ENCODE measurements at places on chromosomes 16 and 17.

DNA sequence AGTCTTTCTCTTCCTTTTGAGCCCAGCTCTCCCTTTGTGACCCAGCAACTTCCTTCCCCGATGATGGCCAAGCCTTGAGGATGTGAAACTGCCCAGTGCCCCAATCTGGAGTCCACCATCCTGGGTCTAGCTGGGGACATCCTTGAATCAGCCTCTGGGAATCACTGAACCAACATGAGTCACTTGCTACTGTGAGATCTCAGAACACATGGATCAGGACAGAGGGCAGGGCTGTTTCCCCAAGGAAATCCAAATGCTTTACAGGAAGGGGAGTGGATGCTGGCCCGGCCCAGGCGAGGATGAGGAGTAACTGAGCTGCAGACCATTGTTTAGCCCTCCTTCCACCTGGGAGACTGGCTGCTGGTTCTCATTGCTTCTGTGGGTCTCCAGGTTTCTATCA is 547.6 kb downstream of the WWOX start:
- H3K4me3 ChIP-seq, result no peak overlapping the region
- H3K36me3 ChIP-seq, result no peaks in the 10 kb centered on the region
- no peaks in the 10 kb centered on the region for H3K27me3 ChIP-seq
- H3K4me1 ChIP-seq, result no peaks in the 10 kb centered on the region
- DNase-seq, result no peak

DNA sequence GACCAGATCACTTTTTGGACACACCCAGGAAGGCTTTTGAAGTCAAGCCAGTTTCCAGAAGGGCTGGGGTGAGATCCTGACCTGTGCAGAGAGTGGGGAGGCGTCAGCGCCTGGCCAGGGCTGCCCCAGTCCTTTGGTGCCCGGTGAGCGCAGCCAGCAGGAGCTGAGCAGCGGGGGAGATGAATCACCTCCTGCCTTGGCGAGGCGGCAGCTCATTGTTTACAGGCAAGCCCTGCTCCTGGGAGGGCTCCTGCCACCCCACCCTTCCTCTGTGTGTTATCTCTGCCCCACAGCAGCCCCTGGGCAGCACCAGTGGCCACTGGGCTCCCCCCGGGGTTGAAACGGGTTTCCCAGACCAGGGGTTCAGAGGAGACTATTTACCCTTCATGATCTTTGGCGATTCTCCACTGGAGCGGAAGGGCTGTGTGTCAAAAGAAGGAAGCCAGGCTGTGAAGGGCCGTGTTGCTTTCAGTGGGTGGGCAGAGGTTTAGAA is 14.1 kb upstream of the ITGB4 start:
- peaks cover 2% of the 10 kb centered on the region for H3K27me3 ChIP-seq
- no peak overlapping the region for H3K27ac ChIP-seq
- no peak for DNase-seq
- no peak overlapping the region for H3K4me3 ChIP-seq
- no peaks in the 10 kb centered on the region for H3K4me1 ChIP-seq

- no peaks in the 10 kb centered on the region for H3K27me3 ChIP-seq
- H3K36me3 ChIP-seq, result no peaks in the 10 kb centered on the region
- H3K4me1 ChIP-seq, result no peaks in the 10 kb centered on the region
- no peak for DNase-seq
- H3K27ac ChIP-seq, result no peak overlapping the region
These were observed 22.3 kb downstream of the CDH11 start for GRCh38 chr16:65099607-65100006.

- H3K4me1 ChIP-seq, result no peaks in the 10 kb centered on the region
- H3K36me3 ChIP-seq, result no peaks in the 10 kb centered on the region
- no peak overlapping the region for H3K4me3 ChIP-seq
- no peak for DNase-seq
- H3K27me3 ChIP-seq, result peaks cover 4% of the 10 kb centered on the region
- no peak overlapping the region for H3K27ac ChIP-seq
These were observed 30.7 kb upstream of the CDH5 start for GRCh38 chr16:66335704-66336329.

GRCh38 chr16:84225571-84225970 is 14.2 kb downstream of the KCNG4 start:
- no peak for DNase-seq
- H3K27ac ChIP-seq, result no peak overlapping the region
- no peak overlapping the region for H3K4me3 ChIP-seq

GRCh38 chr17:48240562-48241130 is 133.1 kb downstream of the SNX11 start:
- peaks cover 64% of the 10 kb centered on the region for H3K4me1 ChIP-seq
- H3K4me3 ChIP-seq, result no peak overlapping the region
- no peak overlapping the region for H3K27ac ChIP-seq
- peaks cover 21% of the 10 kb centered on the region for H3K36me3 ChIP-seq

DNA sequence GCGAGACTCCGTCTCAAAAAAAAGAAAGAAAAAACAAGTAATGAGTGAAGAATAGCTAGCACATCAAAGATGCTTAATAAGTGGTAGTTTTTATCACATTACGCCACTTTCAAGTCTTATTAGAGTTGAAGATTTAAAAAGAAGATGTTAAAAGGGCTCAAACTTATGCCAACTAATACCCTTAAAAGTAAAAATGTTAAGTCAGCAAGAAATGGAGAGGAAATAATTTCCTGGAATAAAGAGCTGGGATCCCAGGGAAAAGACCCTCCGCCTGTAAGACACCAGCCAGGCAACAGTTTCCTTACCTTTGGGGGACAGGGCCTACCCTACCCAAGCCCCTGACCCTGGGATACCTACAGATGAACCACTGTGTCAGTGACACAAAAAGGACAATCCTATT is 3.6 kb downstream of the XPO6 start:
- DNase-seq, result no peak
- peaks cover 39% of the 10 kb centered on the region for H3K4me1 ChIP-seq
- H3K4me3 ChIP-seq, result peak overlapping the region; percentile 5
- no peaks in the 10 kb centered on the region for H3K27me3 ChIP-seq
- H3K27ac ChIP-seq, result peak overlapping the region; percentile 41
- peaks cover 38% of the 10 kb centered on the region for H3K36me3 ChIP-seq

DNA sequence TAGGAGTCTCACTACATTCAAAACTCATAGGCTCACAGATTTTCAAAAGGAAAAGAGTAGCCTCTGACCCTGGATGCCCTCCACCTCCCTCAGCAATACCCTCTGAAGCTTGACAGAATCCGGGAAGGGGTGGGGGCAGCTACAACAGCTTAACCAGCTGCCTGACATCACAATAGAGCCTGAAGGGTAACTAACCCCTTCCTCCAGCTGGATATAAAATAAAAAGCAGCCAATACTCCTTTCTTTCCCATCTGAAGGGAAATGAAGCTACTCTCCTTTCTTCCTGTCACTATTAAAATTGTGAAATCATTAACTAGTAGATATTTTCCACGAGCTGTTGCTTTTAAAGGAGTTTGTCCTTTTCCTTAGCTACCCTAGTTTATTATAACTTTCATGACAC is 24.0 kb downstream of the USP31 start:
- H3K27me3 ChIP-seq, result no peaks in the 10 kb centered on the region
- H3K36me3 ChIP-seq, result no peaks in the 10 kb centered on the region
- no peak overlapping the region for H3K27ac ChIP-seq
- peaks cover 2% of the 10 kb centered on the region for H3K4me1 ChIP-seq
- DNase-seq, result no peak

- H3K4me3 ChIP-seq, result no peak overlapping the region
- peaks cover 31% of the 10 kb centered on the region for H3K36me3 ChIP-seq
- peak overlapping the region; percentile 69 for H3K27ac ChIP-seq
- no peak for DNase-seq
- H3K4me1 ChIP-seq, result peaks cover 66% of the 10 kb centered on the region
These were observed 11.2 kb downstream of the SLC16A3 start for GRCh38 chr17:82239926-82240505.

GRCh38 chr17:55233840-55234239 is 30.9 kb upstream of the HLF start:
- H3K27me3 ChIP-seq, result peaks cover 2% of the 10 kb centered on the region
- H3K27ac ChIP-seq, result no peak overlapping the region
- H3K4me1 ChIP-seq, result peaks cover 15% of the 10 kb centered on the region
- no peaks in the 10 kb centered on the region for H3K36me3 ChIP-seq
- H3K4me3 ChIP-seq, result no peak overlapping the region

- H3K4me3 ChIP-seq, result peak overlapping the region; percentile 78
- H3K36me3 ChIP-seq, result no peaks in the 10 kb centered on the region
- peaks cover 49% of the 10 kb centered on the region for H3K27me3 ChIP-seq
- no peak for DNase-seq
- H3K4me1 ChIP-seq, result peaks cover 13% of the 10 kb centered on the region
These were observed 658 bp upstream of the DUSP3 start for GRCh38 chr17:43779145-43780125.

GRCh38 chr17:45818699-45819098 is 26.0 kb upstream of the SPPL2C start:
- no peaks in the 10 kb centered on the region for H3K27me3 ChIP-seq
- peaks cover 1% of the 10 kb centered on the region for H3K4me1 ChIP-seq
- H3K36me3 ChIP-seq, result no peaks in the 10 kb centered on the region
- DNase-seq, result no peak

DNA sequence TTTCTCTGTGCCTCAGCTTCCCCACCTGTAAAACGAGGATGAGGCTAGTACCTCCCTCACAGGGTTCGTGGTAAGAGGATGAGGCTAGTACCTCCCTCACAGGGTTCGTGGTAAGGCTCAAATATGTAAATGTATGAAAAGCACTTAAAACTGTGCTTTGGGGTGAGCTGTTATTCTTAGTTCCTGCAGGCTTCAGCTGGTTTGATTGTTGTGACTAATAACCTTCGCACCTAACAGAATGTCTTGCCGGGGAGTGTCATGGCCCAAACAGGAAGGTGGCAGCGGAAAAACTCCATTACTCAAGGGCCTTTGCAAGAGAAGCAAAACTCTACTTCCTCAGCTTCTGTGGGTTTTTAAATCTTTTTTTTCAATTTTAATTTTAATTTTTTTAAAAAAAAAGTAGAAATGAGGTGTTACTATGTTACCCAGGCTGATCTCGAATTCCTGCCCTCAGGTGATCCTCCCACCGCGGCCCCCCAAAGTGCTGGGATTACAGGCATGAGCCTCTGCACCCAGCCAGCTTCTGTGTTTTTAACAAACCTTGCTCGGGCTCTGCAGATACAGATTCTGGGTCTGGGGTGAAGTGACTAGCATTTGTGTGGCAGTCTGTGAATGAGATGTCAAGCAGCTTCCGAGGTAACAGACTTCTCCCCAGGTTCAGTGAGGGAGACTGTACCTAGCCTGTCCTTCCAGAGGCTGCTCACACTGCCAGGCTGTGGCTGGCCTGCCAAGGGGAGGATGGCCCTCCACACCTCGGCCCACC is 103.0 kb downstream of the RAB11FIP4 start:
- peak overlapping the region; percentile 98 for H3K27ac ChIP-seq
- peak overlapping the region; percentile 51 for H3K4me3 ChIP-seq
- peaks cover 2% of the 10 kb centered on the region for H3K36me3 ChIP-seq

GRCh38 chr17:57864273-57864672 is 14.4 kb upstream of the MRPS23 start:
- H3K27me3 ChIP-seq, result peaks cover 30% of the 10 kb centered on the region
- no peak overlapping the region for H3K27ac ChIP-seq
- no peaks in the 10 kb centered on the region for H3K36me3 ChIP-seq
- H3K4me1 ChIP-seq, result peaks cover 34% of the 10 kb centered on the region
- DNase-seq, result no peak

GRCh38 chr16:58882292-58882691 is 148.2 kb upstream of the GOT2 start:
- H3K4me3 ChIP-seq, result no peak overlapping the region
- H3K4me1 ChIP-seq, result no peaks in the 10 kb centered on the region
- DNase-seq, result no peak
- H3K27me3 ChIP-seq, result no peaks in the 10 kb centered on the region

DNA sequence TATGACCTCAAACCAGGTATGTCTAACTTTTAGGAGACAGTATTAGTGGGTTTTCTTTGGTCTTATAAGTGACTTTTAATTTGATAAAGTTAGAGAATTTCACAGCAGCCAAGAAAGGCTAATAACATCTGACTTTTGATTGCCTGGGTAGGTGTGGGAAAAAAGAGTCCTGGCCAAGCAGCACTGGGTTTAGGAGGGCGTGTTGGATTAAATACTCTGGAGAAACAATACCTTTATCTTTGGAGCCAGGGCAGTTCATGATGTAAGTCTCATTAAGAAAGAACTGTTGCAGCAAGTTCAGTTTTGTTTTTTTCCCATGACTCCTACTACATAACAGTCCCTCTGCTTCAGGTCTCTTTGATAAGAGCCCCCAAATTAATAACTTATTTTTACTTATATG is 26.7 kb upstream of the MRC2 start:
- H3K27ac ChIP-seq, result no peak overlapping the region
- no peaks in the 10 kb centered on the region for H3K27me3 ChIP-seq
- peaks cover 2% of the 10 kb centered on the region for H3K4me1 ChIP-seq
- no peak for DNase-seq

GRCh38 chr16:15708096-15708495 is 58.1 kb downstream of the NDE1 start:
- H3K27ac ChIP-seq, result no peak overlapping the region
- H3K4me3 ChIP-seq, result no peak overlapping the region
- no peaks in the 10 kb centered on the region for H3K27me3 ChIP-seq
- DNase-seq, result no peak
- peaks cover 12% of the 10 kb centered on the region for H3K4me1 ChIP-seq

GRCh38 chr17:30234964-30235363 is 533 bp downstream of the SLC6A4 start:
- no peak overlapping the region for H3K27ac ChIP-seq
- H3K4me3 ChIP-seq, result peak overlapping the region; percentile 37
- H3K36me3 ChIP-seq, result no peaks in the 10 kb centered on the region
- H3K27me3 ChIP-seq, result peaks cover 84% of the 10 kb centered on the region
- peak; percentile 12 for DNase-seq

DNA sequence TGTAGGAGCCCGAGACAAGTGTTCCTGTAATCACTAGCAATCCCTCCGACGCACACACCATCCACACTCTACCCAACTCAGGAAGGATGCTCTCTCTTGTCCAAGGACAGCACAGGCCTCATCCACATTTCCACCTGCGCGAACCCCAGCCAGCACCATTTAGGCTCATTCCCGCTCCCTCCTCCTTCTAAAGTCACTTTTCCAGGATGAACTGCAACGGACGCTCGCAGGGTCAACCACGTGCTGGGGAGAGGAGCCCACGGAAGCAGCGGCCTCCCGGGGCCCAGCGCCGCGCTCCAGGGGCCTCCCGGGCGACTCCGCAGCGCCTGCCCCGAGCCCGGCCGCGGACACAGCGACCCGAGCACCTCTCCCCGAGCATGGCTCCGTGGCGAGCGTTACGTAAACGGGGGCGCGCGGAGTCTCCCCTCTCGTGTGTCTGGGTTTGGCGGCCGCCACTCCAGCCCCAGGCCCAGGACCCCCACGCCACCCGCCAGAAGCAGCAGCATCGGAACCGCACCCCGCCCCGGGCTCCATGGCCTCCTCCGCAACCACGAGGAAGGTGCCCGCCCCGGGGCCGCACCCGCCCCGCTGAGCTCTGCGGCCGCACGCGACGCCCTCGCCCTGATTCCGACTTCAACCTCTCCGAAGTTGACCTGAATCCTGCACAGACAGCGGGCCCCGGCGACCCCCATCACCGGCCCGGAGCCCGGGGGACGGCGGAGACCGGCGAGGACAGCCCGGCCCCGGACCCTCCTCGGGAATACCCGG is 668 bp downstream of the USP36 start:
- H3K4me1 ChIP-seq, result peaks cover 52% of the 10 kb centered on the region
- peak overlapping the region; percentile 87 for H3K4me3 ChIP-seq
- H3K36me3 ChIP-seq, result peaks cover 23% of the 10 kb centered on the region
- DNase-seq, result peak; percentile 60
- peak overlapping the region; percentile 94 for H3K27ac ChIP-seq
- H3K27me3 ChIP-seq, result no peaks in the 10 kb centered on the region

- no peak overlapping the region for H3K27ac ChIP-seq
- peaks cover 56% of the 10 kb centered on the region for H3K36me3 ChIP-seq
- DNase-seq, result no peak
These were observed 94.4 kb downstream of the CLEC16A start for GRCh38 chr16:11038777-11039176.

- H3K27ac ChIP-seq, result no peak overlapping the region
- no peak overlapping the region for H3K4me3 ChIP-seq
- H3K36me3 ChIP-seq, result peaks cover 73% of the 10 kb centered on the region
- DNase-seq, result no peak
- H3K27me3 ChIP-seq, result no peaks in the 10 kb centered on the region
These were observed 35.8 kb downstream of the AMFR start for GRCh38 chr16:56389554-56389953.

Data from activated CD4-positive, alpha-beta T cell treated with anti-CD3 and anti-CD28 coated beads, Interleukin-2, amount 10 ng/mL, durations not matched to agents 7 days and 5 days (primary cell).